ENCODE measurements at places on chromosomes 2 and 18.

- no peak for DNase-seq
These were observed 716.7 kb upstream of the GCFC2 start for GRCh38 chr2:76427452-76427851.

- peak; percentile 30 for DNase-seq
These were observed 1.4 kb downstream of the CYRIA start for GRCh38 chr2:16664052-16664731.

DNA sequence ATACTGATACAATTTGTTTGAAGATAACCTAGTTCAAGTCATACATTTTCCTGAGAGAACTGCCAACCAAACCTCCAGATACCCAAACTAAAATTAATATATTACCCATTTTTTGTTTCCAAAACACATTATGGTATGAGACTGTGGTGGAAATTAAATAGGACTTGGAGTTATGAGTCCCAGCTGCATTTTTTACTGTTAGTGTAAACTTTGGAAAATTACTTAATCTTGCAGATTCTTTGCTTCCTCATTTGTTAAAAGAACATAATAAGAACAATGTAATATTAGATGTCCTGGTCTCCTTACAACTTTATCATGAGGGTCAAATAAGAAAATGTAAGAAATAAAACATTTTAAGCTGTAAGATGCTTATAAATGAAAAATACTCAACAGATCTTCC, 98.2 kb upstream of the TRIB2 start:
- no peak for DNase-seq

DNA sequence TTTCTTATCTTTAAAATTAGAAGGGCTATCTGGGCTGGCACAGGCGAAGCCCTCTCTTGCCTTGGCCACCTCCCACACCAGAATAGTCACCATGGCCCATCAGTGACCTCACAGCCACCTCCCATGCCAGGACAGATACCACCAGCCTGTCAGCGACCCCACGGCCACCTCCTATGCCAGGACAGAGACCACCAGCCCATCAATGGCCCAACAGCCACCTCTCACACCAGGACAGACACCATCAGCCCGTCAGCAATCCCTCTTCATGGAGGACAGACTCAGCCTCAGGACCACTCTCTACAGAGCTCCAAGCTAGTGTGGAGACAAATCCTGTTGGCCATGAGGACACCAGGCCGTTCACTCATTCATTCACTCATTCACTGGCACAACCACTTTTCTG, 74.6 kb downstream of the ASB1 start:
- no peak for DNase-seq

- DNase-seq, result no peak
These were observed 96.1 kb downstream of the RTN4 start for GRCh38 chr2:54954158-54954557.

GRCh38 chr18:79856119-79857007, 58.6 kb downstream of the KCNG2 start:
- DNase-seq, result peak; percentile 44

GRCh38 chr2:69768789-69769188, 26.9 kb downstream of the ANXA4 start:
- no peak for DNase-seq

DNA sequence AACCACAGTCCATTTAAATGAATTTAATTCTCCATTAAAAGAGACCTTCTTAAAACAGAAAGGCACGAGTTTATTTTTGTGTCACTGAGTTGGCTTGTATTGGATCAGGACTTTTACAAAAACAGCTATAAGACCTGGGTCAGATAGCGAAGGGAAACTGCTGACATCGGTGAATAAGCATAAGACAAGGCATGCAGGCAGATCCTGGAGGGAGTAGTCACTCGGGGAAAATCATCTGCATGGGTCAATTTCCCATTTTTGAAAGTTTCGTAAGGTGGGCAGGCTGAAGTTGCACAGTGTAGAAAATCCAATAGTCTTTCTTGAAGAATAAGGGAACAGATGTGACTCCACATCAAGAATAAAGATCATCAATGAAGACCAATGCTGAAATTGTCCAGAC, 12.9 kb downstream of the IL36B start:
- DNase-seq, result no peak

DNA sequence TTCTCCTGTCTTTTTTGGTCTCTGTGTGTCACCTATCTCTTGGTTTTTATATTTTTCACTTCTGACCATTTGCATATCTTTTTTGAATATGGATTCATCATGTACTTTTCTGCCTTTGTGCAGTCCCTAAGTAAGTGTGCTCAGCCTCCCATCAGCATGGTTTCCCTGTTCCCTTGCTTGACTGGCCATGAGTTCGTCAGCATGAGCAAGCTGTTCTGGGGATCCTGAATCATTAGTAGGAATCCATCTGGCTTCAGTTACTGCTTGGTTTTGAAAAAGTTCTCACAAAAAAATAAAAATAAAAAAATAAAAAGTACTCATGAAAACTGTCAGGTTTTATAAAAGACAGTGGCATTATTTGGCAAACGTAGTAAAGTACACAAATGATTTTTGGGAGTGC, 144.1 kb downstream of the NCOA1 start:
- no peak for DNase-seq

DNA sequence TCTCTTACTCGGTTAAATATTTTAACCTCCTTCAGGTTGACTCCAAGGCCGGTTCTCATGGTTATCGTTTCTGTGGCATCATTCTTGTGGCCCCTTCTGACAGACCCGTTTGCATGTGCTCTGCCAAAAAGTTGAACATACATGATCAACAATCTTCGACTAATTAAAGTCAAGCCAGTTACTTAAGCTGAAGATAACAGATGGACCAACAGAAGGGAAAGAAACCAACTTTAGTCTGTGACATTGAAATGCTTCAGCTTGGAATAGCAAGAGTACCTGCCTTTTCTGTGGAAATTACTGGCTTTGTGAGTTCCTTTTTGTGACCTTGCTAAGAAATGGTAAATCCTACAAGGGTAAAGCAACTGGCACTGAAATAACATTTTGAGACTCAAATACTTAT, 1429.1 kb downstream of the LRP1B start:
- DNase-seq, result no peak

- DNase-seq, result no peak
These were observed 21.7 kb downstream of the BIN1 start for GRCh38 chr2:127085317-127085681.

GRCh38 chr18:45241271-45241670, 374.0 kb upstream of the SLC14A2 start:
- no peak for DNase-seq

DNA sequence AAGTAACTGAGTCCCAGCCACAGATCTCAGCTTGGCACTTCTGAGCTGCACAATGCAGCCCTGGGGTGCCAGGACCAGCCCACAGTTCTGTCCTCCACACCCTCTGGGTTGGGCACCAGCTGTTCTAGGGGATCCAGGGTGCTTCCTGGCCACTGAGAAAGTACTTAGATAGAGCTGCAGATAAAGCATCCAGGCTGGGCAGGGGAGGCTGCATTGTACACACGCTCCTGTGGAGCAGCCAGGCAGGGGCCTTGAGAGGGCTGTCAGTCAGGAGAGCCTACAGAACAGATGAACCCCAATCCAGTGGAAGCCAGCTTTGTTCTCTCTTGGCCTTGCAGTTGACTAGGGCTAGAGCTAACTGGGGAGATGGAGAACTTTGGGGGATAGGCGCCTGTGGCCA, 104.6 kb downstream of the KIAA1328 start:
- no peak for DNase-seq

DNA sequence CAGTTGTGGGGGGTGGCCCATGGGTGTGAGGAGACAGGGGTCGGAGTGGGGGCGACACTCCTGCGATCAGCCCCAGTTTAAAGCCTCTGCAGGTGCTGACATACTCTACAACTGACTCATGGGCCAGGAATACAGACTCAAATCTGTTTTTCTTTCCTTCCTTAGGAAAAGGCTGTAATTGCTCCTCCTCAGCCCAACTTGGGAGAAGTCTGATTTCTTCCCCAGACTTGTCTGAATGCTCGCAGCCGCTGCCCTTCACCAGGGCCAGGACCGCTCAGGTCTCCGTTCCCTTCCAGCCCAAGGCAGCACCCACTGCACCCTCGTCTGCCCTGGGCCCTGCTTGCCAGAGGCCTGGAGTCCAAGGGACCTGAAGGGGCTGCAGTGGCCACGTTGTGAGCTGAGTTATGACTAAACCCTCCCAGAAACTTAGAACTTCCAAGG, 41.3 kb downstream of the RHOB start:
- DNase-seq, result no peak

DNA sequence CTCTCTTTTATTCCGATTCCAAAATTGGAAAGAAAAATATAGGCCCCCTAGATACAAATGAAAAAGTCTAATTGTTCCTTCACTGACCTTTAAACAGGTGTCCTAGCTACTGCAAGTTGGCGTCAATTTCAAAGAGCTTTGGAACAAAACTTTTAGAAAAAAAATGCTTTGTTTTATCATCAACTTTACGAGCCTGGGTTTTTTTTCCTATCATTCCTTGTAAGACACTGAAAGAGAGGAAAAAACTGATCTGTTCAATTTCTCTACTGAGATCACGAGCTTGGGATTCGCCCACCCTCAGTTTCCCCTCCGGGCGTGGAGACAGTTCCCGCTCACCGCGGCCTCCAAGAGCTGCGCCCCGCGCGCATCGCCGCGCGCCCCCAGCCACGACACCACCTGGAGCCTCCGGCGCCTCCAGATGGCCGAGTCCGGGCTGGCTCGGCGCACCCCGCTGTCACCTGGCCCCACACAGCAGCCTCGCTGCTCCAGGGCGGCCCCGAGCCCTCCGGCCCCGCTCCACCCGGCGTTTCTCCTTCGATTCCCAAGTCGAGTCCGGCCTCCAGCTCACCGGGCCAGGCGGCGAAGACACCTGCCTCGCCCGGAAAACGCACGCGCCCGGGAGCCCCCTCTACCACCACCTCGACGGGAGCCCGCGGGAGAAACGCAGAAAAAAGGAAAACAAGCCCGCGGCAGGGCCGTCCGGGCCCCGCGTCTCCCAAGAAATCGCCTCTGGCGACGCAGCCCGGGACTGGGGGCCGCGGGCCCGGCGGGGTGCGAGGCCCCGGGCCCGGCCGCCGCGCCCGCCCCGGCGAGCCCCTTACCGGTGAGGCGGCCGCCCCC, 656 bp downstream of the TBC1D8 start:
- DNase-seq, result peak; percentile 45

GRCh38 chr2:25529034-25529433, 144.3 kb downstream of the DTNB start:
- DNase-seq, result no peak

- no peak for DNase-seq
These were observed 227.4 kb upstream of the COL3A1 start for GRCh38 chr2:188746727-188747126.
